ENCODE measurements at places on chromosomes 16 and 17. TPM values are rescaled to one million over a fixed set of nuclear protein-coding genes. Genes with fewer than 3 reads are reported as not detected.

HEATR9 gene
- not detected for total RNA-seq

KIAA0513 gene
- 2.0 TPM for total RNA-seq

KRT23 gene
- total RNA-seq: 0.08 TPM

NOXO1 gene
- total RNA-seq: 0.52 TPM

PYDC1 gene
- total RNA-seq: not detected

C16orf90 gene
- total RNA-seq: not detected

ZNF423 gene
- 0.46 TPM for total RNA-seq

CENPX gene
- total RNA-seq: 219 TPM

MT4 gene
- total RNA-seq: not detected

ZDHHC7 gene
- total RNA-seq: 66.2 TPM

CCL7 gene
- 0.12 TPM for total RNA-seq

RMI2 gene
- total RNA-seq: 34.5 TPM

ZNHIT3 gene
- total RNA-seq: 82.9 TPM

LRRC36 gene
- total RNA-seq: 0.09 TPM

PRR35 gene
- total RNA-seq: 0.18 TPM

MYADML2 gene
- total RNA-seq: not detected

C1QTNF1 gene
- total RNA-seq: 38.0 TPM

NPW gene
- total RNA-seq: 1.1 TPM

CA7 gene
- not detected for total RNA-seq

WFDC1 gene
- not detected for total RNA-seq

SMYD4 gene
- total RNA-seq: 8.0 TPM

WDR45B gene
- 93.5 TPM for total RNA-seq

SECTM1 gene
- 1.1 TPM for total RNA-seq

ST6GALNAC2 gene
- total RNA-seq: 0.51 TPM

MEFV gene
- total RNA-seq: not detected

GPRC5B gene
- total RNA-seq: 26.3 TPM

FOXF1 gene
- total RNA-seq: not detected

ACTG1 gene
- total RNA-seq: 5,417 TPM

ZNF500 gene
- total RNA-seq: 10.3 TPM

ITGAE gene
- 94.0 TPM for total RNA-seq

PLLP gene
- 1.3 TPM for total RNA-seq

ITGA2B gene
- total RNA-seq: 1.7 TPM

CEP295NL gene
- 0.54 TPM for total RNA-seq

POLDIP2 gene
- total RNA-seq: 159 TPM

EVI2A gene
- not detected for total RNA-seq

ARSG gene
- total RNA-seq: 1.6 TPM

ATPAF2 gene
- total RNA-seq: 31.7 TPM

IRX3 gene
- total RNA-seq: 5.5 TPM

RGS11 gene
- total RNA-seq: 4.5 TPM

SUZ12 gene
- total RNA-seq: 32.2 TPM

ZNF213 gene
- total RNA-seq: 13.7 TPM

MARVELD3 gene
- total RNA-seq: 0.47 TPM

CORO6 gene
- 8.2 TPM for total RNA-seq

CCL4L2 gene
- total RNA-seq: not detected

NPTX1 gene
- 156 TPM for total RNA-seq

ARMC5 gene
- total RNA-seq: 12.4 TPM

ARMC7 gene
- total RNA-seq: 17.6 TPM

SMIM22 gene
- total RNA-seq: not detected

STH gene
- total RNA-seq: not detected

KCNG4 gene
- not detected for total RNA-seq

PHOSPHO1 gene
- 0.92 TPM for total RNA-seq

CA5A gene
- not detected for total RNA-seq

OR4D1 gene
- total RNA-seq: 0.02 TPM

Data from A549 treated with CORT108297 at 1 μM for 4 hours (cell line).